Body of pancreas (tissue), 4 donors: ENCODE measurements at places on chromosomes 5 and 9.

- DNase-seq, result no peak
These were observed 233.3 kb downstream of the PCSK1 start for GRCh38 chr5:96199713-96200183.

GRCh38 chr9:123440256-123440655 is 84.3 kb downstream of the CRB2 start:
- DNase-seq, result no peak

DNA sequence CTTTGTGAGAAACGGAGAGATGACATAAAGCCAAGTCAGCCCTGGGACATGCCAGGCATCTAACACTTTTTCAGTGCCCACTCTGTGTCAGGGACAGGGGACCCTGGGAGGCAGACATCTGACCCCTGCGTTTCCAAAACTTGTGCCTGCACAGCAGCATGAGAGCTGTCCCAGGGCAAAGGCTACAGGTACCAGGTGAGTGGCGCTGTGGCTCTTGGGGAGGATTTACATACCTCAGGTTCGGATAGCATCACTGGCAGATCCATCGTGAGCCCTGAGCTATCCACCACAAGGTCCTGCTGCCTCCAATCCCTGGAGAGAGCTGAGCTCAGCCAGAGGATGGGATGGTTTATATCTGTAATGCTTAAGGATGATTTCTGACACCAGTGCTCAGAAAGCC is 52.4 kb downstream of the FSTL4 start:
- DNase-seq, result no peak

DNA sequence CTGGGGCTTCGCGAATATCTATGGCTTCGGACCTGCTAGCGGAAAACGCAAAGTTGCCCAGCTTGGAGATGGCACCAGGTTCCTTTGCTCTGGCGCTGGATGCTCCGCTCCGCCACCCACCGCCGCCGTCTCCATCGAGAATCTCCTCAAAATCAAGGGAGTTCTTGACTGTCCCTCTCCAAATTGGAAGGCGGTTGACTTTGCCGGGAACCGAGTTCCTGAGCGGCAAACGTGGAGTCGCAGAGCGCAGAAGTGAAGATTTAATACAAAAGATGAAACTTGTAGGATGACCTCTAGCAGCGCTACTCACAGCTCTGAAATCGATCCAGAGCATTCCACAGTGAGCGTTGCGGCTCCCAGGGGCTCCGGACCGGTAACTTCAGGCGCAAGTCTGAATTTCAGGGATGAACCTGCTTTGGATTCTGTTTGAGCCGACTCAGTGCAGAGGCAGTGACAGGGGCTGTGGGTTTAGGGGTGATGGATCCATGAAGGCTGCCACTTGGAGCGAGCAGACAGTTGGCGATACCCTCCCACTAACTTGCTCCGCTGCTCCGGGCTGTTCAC is 1641.5 kb upstream of the C9orf72 start:
- no peak for DNase-seq

DNA sequence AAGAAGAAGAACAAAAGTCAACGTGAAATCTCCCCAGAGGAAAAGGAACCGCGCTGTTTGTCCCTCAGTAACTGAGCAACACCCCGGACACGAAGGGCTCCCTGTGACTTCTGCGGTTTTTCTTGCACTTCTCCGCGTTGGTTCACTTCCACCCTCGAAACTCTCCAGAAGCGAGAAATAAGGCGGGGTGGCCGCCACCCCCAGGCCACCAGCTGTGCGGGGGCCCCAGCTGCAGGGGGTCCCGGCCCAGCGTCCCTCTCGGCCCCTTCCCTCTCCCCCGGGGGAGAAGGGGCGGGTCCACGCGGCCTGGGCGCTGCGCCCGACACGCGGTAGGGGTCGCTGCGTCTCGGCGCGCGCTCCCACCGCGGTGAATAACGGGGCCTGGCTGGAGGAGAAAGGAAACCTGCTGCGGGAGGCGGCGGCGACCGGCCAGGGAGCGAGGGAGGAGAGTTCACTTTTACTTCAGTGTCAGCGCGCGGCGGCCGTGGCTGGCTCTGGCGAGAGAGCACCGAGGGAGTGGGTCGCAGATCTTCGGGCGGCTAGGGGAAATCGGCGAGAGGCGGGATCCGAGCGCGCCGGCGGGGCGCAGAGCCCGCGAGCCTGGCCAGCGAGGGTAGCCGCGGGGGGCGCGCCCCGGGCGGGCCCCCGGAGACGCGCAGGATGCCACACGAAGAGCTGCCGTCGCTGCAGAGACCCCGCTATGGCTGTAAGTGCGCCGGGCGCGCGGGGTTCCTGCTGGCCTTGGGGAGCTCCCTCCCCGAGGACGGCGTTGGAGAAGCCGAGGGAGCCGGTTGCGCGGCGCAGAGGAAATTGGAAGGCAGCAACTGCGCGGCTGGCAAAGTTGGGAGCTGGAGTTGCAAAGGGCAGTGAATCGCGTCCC is at the start of gene IQGAP2:
Gene IQGAP2, plus strand, starts transcription at position 400 of the 880 bp plus-strand sequence. Its CDS starts 261 bp downstream, at position 661.
- DNase-seq, result peak; percentile 83

DNA sequence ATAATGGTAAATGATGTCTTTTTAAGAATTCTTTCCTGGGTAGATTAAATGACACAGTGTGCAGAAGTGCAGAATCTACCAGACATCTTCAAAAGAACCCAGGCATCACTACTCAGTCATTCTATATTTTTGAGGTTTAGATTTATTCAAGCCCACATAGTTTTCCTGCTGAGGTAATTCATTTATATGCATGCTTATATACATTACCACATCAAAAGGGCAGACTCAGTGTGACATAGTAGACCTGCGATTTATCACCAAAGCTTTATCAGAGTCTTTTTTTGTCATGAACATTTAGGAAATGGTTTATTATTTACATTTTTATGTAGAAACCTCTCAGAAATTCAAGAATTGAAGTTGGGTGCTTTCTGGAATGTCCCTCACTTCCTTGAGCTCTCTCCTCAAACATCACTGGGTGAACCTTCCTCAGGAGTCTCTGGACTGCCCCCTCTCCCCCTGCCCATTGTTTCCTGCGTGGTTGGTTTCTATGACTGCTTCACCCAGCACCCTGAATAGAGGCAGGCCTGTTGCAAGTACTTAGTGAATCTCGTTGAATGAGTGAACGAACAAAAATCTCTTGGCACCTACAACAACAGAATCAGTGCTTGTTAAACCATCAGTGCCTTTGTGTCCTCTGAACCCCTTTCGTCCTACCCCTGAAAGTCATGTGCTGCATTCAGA is 42.5 kb downstream of the ADAMTS16 start:
- no peak for DNase-seq

DNA sequence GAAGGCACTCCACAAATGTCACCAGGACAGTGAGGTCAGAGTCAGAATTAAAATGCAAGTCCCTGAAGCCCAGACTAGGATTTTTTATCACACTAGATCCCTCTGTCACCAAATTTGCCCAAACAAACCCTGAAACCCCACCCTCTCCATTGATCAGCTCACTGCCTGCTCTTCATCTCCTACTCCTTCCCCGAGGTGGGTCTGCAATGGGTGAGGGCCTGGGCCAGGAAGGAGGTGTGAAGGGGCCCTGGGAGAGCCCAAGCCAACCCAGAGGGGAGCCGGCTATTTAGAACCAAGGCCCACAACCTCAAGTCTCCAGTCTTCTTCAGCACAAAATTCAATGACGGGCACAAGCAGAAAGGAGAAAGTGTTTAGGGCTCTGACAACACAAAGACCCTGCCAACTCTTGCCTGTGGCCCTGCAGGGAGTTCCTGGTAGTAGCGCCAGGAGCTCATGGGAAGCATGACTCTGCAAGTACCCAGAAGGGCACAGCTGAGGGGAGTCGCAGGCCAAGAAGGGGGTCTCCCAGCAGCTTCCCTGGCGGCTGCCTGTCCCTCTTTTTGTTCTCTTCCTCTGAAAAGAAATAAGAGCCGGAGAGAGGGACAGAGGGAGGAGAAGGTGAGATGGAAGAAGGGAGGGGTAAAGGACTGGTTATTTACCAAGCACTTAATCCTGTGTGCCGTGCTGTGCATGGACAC is 5.5 kb downstream of the FOXI1 start:
- DNase-seq, result no peak

- no peak for DNase-seq
These were observed 285.6 kb downstream of the GADD45G start for GRCh38 chr9:89890326-89890980.

DNA sequence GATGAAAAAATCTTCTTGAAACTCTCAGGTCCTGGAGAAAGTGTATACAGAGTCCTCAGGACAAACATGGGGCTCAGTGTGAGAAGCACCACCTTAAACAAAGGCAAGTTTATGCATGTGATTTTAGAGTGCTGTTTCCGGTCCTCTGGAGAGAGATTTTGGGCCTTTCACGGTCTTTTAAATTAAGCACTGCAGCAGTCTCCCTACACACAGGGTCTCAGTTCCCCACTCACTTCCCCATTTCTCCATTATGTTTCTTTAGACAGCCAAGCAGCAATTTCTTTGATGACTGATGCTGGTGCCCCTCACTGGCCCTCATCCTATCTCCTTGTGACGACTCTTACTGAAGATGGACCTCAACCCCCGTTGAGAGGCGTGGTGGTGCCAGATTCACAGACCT is 220.2 kb upstream of the CLINT1 start:
- no peak for DNase-seq

DNA sequence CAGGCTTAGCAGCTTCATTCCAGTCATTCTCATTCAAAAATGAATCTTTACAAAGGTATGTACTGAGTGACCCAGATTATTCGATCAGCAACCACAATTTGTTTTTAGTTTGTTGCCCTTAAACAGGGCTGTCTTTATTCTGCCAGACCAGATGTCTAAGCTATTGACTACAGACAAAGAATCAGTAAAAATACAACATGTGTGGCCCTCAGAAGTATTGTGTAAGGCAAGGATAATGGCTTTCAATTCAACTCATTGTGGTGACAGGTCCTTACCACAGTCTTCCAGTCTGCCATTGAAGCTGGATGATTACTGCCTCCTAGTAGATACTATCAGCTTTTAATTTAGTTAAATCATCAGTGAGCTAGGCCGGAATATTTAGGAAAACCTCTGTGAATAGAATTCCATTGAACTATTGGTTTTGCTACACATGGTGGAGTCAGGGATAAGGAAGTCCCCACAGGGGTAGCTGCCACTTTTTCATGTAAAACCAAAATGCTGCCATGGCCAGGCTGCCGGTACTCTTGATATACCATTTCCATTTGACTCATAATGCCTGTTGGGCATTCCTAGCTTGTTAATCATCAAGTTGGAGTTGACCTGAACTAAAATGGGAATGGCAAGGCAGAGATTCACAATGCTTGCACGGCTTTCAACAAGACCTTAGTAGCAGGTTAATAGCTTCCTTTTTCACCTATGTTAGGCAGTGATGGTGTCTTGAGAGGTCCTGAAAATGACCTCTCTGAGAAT is 175.6 kb downstream of the MEF2C start:
- DNase-seq, result no peak

DNA sequence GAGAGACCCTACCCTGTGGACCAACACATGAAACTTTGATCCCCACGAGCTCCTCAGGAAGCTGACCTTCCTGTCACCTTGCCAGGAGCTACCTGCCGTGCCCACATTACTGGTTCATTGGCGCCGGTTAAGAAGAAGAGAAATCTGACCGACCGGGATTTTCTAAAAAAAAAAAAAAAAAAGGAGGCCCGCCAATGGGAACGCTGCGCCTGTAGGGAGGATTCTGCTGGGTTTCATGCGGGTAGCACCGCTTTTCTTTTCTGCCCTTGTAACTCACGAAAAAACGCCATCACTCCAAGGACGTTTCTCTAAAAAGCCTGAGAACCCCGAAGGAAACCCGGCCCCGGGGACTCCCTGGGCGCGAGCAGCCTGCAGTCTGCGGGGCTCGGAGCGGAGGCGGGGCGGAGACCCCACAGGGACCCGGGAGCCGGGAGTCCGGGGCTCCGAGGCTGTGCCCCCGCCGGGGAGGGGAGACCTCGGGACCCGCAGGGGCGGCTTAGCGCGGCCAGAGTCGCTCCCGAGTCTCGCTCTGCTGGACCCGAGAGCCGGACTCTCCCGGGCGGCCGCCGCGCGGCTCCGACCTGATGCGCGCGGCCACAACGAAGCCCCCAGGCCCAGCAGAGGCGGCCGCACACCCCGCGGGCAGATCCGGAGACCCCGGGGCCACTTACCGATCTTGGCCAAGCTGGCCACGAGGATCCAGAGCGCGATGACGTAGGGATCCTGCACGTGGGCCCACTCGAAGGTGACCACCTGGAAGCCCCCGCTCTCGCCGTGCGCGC is 617 bp downstream of the SLC9A3 start:
- DNase-seq, result no peak

GRCh38 chr5:168972731-168973130 is 328.2 kb downstream of the SLIT3 start:
- no peak for DNase-seq

GRCh38 chr9:98830554-98830953 is 23.1 kb downstream of the GALNT12 start:
- DNase-seq, result no peak

DNA sequence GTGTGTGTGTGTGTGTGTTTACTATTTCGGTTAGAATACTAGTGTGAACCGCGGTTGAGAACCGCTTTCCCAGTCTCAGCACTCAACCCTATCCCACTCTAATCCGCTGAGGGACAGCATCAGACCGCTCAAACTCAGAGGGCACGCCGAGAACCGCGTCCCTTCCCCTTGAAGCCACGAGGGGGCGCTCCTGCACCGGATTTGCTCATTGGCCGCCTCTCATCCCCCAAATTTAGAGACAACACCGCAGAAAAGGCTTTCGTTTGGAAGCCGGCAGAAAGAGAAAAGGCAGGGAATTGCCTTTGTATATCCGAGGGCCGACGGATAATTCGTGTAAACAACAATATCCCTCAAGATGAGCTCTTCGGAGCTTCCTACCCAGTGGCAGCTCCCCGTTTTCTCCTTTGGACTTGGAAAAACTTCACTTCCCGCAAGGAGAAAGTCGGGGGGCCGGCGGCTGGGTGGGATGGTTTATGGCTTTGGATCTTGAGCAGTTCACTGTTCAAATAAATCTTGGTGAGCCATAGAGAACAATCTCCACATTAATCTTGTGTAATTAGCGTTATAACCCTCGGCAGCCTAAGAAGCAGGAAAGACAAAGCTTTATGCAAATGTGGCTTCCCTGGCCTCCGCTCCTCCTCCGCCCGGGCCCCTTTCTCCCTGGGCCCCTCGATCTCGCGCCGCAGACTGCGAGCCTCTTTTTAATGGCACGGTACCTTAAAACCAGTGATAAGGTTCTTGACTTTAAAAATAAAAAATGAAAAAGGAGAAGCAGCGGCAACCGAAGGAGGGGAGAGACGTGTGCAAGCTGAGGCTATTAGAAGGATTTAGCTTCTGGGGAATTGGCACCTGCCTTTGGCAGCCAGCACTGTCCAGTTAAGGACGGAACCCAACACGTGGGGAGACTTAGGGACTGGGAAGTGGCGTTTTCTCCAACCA is 296.8 kb downstream of the PARP8 start:
- DNase-seq, result peak; percentile 57
